Activated gamma-delta T cell treated with anti-CD3 and anti-CD28 coated beads, Interleukin-2, amount 50 U/mL, for 16 hours (primary cell): ENCODE measurements at places on chromosomes 16 and 17.

DNA sequence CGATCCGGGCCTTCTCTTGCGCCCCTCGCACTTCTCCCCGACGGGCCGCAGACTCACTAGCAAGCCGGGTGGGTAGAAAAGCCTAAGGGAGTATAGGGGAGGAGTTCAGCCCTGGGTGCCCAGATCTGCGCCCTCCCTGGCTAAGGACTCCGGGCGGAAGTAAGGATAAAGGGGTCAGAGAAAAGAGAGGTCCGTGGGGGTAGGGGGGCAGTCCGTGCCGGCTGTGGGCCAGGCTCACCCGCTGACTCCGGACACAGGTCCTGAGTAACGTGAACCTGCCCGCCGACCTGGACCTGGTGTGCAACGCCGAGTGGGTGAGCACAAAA, 1.8 kb downstream of the NAGS start:
- no peak for DNase-seq

DNA sequence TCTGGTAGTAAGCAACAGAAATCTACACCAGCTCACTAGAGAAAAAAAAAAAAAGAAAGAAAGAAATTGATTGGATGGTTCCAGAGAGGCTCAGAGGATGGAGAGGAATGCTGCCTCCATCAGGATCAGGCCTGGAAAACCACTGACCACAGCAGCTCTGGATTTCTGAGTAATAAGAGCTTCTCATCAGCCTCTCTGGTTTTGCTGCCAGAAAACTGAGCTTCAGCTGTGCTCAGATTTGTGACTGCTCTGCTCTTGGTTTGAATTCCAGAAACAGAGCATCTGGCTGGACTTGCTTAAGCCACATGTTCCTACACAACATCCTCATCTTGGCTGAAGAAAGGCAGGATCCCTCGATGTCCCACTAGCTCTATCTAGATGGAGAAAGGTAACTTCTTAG, 25.9 kb downstream of the IRX6 start:
- no peak for DNase-seq

GRCh38 chr16:74188856-74189255, 107.8 kb upstream of the PSMD7 start:
- no peak for DNase-seq

DNA sequence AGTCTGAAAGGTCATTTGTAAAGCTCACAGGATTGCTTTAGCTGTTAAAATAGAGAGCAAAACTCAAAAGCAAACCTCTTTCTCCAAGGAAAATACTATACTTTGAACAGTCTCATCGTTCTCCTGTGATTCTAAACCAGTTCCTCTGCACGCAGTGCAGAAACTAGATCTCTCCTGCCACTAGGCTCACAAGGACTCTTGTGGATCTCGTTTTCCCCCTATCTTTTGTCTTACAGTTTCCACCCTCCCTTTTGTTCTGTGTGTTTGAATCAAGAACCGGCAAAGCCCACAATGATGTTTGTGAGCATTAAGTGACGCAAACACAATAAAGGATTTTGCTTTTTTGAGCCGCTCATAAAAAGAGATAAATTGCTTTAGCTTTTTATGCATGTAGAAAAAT, 1103.5 kb upstream of the RBFOX1 start:
- no peak for DNase-seq

- DNase-seq: no peak
Measured at GRCh38 chr16:330741-331140, 21.8 kb downstream of the AXIN1 start.

DNA sequence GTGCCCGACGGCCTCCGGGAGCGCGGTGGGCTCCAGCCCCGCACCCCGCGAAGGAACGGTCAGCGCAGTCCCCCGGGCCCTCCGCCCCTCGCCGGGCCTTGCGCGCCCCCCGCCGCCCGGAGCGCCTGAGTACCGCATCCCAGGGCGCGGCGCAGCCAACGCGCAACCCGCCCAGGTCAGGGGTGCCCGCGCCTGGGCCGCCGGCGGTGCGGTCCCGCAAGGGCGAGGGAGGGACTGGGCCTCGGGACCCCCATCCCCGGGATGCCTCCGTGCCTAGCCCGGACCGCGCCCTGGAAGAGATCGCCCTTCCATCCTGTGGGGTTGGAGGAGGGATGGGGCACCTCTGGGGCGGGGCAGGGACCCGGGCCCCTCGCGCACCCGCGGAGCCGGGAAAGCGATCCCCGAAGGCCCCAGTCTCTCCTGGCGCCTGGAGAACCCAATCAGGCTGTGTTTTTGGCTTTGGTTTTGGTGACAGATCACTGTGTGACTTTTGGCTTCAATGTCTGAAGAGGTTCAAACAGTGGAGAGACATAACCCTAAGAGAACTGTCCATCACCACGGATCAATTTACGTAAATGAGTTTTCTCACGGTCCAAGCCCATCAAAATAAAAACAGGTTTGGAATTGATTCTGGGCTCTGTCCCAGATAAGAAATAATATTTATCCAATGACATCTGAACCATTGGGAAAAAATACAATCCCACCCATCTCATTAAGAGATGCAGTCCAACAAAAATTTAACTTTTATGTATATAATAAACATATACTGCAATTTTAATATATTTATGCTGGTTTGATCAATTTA, 17.8 kb downstream of the ENPP7 start:
- no peak for DNase-seq
